ENCODE measurements at places on chromosomes 13 and 19.

GRCh38 chr19:13613447-13613846 is 107.2 kb upstream of the CACNA1A start:
- DNase-seq = no peak

DNA sequence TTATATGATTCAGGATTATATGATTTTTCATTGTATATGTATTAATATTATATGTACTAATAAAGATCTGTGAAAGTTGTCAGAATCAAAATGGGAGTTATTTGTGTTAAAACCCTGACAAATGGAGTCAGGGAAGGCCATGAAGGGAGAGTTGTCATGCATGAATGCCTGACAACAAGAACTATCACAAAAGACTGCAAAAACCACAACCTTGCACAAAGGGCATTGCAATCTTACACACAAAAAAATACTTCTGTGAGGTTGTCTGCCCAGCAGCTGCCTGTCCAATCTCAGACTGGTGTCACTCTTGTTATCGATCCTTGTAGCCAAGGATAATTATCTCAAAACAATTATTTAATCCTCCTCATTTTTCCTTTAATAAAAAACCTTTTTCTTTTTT is 21.2 kb upstream of the RBM26 start:
- no peak for DNase-seq

- no peak for DNase-seq
Observed at GRCh38 chr13:82088781-82089180, 1747.9 kb upstream of the SPRY2 start.

DNA sequence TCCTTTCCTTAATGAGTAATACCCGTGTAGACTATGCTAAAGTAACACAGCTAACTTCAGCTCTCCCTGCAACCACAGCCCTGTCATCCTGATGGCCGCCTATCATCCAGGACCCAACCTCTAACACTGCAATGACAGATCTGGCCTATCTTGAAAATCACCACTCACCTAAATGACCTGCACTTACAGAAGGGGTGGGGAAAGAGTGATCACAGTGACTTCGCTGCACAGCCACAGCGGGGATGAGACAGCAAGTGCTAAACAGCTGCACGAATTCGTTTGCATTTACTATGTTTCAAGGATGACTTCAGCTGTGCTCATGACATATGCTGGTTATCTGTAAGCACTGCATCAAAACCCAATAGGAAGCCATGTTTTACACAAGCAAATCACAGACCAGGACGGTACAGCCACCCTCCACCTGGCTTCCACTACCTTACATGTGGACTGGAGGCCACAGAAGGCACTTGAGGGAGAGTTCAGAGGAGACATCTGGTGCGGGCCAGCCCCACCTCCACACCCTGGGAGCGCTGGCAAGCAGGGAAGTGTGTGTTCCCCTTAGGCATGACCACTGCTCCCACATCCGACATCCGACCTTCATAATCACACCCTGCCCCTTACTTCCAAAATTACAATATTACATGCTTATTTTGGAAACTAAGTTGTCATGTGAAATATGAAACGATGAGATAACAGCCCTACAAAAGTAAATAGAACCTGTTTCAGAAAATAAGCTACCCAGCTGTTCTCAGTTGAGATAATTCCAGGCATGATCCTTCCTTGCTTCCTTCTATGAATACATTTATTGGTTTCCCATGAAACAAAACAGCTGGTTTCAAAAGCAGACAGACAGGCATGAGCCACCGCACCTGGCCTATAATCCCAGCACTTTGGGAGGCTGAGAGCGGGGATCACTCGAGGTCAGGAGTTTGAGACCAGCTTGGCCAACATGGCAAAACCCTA is 95.7 kb downstream of the STK24 start:
- DNase-seq = no peak

GRCh38 chr19:22623841-22624221 is 10.3 kb upstream of the ZNF492 start:
- DNase-seq = peak; percentile 26

- DNase-seq = no peak
Observed at GRCh38 chr13:28492569-28493367, 2.2 kb downstream of the FLT1 start.

- peak; percentile 34 for DNase-seq
Observed at GRCh38 chr13:45142440-45143345, 22.4 kb downstream of the GTF2F2 start.

GRCh38 chr13:114152831-114153371 is 20.5 kb upstream of the RASA3 start:
- DNase-seq = peak; percentile 86

GRCh38 chr13:42064259-42064658 is 15.8 kb downstream of the DGKH start:
- peak; percentile 71 for DNase-seq

DNA sequence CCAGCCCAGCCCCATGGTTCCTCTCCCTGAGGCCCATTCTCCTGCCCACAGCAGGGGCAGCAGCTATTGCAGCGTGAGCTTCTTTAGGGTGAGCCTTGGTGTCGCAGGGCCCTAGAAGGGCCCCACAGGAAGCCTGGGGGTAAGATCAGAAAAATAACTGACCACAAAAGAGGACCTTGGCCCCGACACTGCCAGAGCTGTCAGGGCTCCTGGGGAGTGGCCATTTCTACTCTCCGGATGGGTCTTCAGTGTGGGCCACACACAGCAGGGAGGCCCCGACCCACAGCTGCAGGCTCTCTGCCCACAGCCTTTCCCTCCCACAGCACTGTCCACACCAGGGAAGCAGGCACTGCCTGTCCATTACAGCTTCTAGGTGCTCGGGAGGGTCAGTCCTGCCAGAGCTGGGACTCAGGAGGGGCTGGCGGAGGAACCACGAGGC is 3.5 kb upstream of the SIGLEC8 start:
- DNase-seq = no peak

GRCh38 chr13:73136776-73137175 is 78.0 kb downstream of the KLF5 start:
- no peak for DNase-seq

GRCh38 chr19:1094655-1094977 is 559 bp downstream of the POLR2E start:
- DNase-seq = no peak

DNA sequence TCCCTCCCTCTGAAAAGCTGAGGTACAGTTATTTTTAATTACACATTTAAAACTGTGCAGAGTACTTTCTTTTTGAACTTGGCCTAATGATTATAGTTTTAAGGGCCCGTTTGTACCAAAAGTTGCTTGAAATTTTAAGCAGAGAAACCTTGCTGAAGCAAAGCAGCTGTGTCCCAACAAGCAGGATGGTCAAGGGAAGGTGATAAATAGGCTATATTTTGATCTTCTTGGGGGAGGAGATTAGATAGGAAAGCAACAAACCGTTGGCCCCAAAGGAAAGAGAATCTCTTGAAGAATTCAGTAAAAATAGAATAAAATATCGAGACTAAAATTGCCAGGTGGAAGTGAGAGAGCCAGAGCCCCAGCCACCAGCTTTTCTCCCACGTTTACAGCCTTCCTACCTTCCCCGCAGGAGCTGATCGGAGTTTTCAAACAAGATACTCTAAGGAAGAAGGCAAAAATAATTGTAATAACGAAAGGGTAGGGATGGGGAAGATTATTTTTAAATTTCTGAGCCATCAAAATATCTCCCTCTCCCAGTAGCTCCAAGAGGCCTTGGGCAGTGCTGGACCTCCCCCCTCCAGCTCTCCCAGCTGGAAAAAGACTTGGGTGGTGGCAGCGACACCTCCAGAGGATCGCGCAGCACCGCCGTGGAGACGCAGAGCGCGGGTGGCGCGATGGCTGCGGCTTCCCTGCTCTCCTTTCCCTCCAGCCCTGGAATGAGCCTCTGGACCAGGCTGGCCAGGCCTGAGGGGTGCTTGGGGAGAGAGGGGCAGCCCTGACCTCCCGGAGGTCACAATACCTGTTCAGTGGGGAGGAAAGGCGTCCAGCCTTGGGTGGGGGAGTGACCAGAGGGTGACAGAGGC is 5.8 kb downstream of the ZIC2 start:
- DNase-seq = peak; percentile 57

- DNase-seq = no peak
Observed at GRCh38 chr13:101755228-101755887, 302.9 kb downstream of the ITGBL1 start.

- DNase-seq = peak; percentile 59
Observed at GRCh38 chr19:45058622-45059159, 17.6 kb downstream of the ZNF296 start.

DNA sequence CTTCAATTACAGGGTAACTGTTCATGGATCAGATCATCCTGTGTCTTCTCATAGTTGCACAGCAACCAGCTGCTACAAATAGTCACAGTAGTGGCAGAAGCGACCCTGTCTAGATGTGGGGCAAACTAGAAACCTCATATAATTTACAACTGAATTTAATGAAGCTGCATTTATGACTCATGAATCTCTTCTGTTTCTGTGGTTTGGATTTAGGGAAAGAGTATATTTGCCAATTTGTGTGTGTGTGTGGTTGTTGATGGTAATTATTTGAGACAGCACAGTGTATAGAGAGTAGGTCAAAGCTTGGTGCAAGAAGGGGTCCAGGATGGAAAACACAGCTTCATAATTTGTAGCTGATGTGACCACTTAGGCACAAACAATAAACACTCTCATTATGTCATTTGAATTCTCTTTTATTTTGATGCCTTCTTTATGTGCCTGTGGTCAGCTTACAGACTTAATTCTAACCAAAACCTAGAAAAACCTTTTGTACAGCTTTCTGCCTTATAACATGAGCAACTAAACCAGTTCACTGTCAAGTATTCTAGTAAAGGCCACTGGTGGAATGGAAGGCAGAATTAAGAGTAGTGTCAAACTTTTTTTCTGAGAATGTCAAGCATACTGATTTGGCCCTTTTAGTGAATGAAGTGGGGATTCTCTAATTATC is 218.1 kb downstream of the TBC1D4 start:
- peak; percentile 58 for DNase-seq

GRCh38 chr19:2034729-2035589 is 16.1 kb downstream of the MKNK2 start:
- peak; percentile 93 for DNase-seq

DNA sequence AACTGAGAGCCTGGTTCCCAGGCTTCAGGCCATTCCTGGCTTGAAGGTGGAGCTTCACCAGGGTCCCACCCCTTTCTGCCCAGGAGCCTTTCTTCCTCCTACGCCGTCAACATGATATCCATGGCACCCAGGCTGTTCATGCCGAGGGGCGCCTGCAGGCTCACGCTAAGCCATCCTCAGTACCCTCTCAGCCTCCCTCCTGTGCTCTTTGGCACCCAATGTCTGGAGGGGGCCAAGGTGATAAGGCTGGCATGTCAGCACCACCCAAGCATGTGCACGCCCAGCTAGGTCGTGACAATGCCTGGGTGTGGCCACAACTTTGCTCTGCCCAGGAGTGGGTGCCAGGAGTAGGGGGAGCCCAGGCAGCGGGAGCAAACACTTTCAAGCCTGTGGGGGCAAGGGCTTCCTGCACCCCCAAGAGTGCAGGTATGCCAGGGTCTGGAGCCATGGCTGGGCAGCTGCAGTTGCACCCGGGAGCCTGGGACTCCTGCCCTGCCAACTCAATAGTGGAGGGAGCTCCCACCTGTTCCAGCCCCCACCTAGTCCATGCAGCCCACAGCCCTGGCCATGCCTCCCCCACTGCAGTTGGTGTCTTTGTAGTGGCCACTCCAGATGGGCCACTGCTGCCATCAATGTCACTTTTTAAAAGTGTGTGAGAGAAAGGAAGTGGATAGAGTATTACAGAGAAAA is 219.9 kb downstream of the MAB21L1 start:
- DNase-seq = no peak

DNA sequence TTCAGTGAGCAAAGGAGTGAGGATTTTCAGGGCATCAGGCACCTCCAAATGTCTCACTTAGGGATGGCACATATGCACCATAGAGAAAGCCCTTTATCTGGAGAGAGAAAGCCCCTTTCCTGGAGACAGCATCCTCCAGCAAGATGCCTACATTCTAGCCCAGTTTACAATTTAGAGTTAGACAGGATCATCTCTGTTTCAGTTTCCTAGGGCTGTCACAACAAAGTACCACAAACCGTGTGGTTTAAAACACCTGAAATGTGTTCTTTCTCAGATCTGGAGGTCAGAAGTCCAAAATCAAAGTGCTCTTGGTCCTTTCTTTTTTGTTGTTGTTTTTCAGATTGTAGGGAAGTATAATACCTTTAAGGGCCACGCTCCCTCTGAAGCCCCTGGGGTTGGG is 61.8 kb downstream of the MBNL2 start:
- no peak for DNase-seq

- peak; percentile 98 for DNase-seq
Observed at GRCh38 chr19:49817964-49818648, at the start of gene MED25. Gene MED25 (plus strand): TSS chr19:49818289. CDS start chr19:49818342, 53 bp downstream.

- DNase-seq = no peak
Observed at GRCh38 chr13:77986713-77987112, 68.1 kb upstream of the EDNRB start.

GRCh38 chr13:24217601-24218281 is 57.2 kb downstream of the SPATA13 start:
- no peak for DNase-seq

DNA sequence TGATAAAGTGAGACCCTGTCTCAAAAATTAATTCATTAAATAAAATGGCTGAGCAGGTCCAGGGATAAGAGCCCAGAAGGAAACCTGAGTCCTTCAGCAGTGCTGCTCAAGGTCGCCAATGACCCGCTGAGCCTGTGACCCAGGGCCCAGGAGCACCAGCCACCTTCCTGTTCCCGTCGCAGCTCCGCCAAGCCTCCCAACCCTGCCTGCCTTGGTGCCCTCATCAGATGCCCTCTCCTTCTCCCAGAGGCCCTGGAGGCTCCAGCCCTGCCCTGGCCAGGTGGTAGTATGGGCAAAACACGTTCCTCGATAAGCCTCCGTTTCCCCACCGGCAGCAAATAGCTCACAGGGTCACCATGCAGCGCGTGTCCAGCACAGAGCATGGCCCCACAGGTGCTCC is 2.6 kb downstream of the REXO1 start:
- no peak for DNase-seq

- DNase-seq = no peak
Observed at GRCh38 chr13:43861863-43862262, 17.7 kb downstream of the CCDC122 start.

GRCh38 chr19:35514282-35514809 is 897 bp upstream of the DMKN start:
- DNase-seq = peak; percentile 93

- DNase-seq = no peak
Observed at GRCh38 chr13:46593398-46593797, 40.4 kb downstream of the LRCH1 start.

- no peak for DNase-seq
Observed at GRCh38 chr13:74869846-74870245, 612.1 kb downstream of the TBC1D4 start.

- DNase-seq = peak; percentile 99
Observed at GRCh38 chr19:11191273-11191755, 6.0 kb downstream of the KANK2 start.

DNA sequence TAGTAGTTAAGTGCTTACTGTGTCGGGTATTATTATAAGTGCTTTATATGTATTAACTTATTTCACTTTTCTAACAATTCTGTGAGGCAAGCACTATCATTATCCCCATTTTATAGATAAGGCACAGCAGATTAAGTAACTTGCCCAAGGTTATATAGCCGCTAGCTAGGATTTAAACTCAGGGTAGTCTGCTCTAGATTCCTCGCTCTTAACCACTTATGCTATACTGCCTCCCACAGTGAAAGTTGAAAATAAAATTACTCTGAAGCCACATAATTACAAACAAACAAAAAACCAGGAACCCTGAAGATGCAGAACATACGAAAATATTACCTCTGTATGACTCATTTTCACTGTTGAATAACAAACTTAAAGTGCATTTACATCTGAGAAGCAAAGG is 3.9 kb downstream of the TEX30 start:
- no peak for DNase-seq

All from osteoblast (primary cell).